ENCODE measurements at places on chromosomes 4 and X.
A peak's percentile ranks its signal among the peaks of the same experiment; 100 is the strongest.

- DNase-seq: no peak
Observed at GRCh38 chr4:140937866-140938265, 181.7 kb upstream of the TBC1D9 start.

GRCh38 chrX:99887918-99888317, 522.2 kb downstream of the PCDH19 start:
- DNase-seq: no peak

- no peak for DNase-seq
Observed at GRCh38 chr4:122755675-122756074, 23.2 kb downstream of the BBS12 start.

GRCh38 chr4:23614284-23614892, 275.5 kb downstream of the PPARGC1A start:
- DNase-seq: peak; percentile 39

GRCh38 chrX:42269186-42269585, 345.8 kb upstream of the CASK start:
- DNase-seq: no peak

- DNase-seq: no peak
Observed at GRCh38 chr4:89164400-89164799, 53.1 kb downstream of the TIGD2 start.

DNA sequence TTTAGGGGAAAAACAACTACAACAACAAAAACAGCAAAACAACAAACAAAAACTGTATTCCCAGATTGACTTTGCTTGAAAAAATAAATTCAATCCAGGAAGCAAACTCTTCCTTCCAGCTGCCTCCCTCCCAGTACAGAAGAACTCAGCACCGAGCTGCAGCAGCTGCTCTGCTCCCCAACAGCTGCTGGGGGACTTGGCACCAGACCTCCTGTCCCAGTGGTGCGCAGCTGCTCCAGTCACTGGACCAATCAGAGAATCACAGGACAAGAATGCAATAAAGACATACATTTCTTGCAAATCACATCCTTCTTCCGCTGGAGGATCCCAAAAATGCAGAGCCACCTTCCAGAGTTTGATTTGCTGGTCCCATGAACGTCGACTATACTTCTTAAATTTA, 11.8 kb upstream of the FAM53A start:
- no peak for DNase-seq

GRCh38 chr4:94359838-94360237, 17.2 kb upstream of the HPGDS start:
- DNase-seq: no peak

GRCh38 chr4:175386776-175387507, 425.1 kb downstream of the GPM6A start:
- no peak for DNase-seq

GRCh38 chrX:133580625-133581024, 165.3 kb upstream of the GPC4 start:
- DNase-seq: no peak

Data from KBM-7 (cell line).